ENCODE measurements at places on chromosomes 3 and 15.

GRCh38 chr3:15623535-15624440, 22.2 kb downstream of the BTD start:
- DNase-seq: no peak

GRCh38 chr15:54960266-54960665, 236.5 kb downstream of the RSL24D1 start:
- no peak for DNase-seq

DNA sequence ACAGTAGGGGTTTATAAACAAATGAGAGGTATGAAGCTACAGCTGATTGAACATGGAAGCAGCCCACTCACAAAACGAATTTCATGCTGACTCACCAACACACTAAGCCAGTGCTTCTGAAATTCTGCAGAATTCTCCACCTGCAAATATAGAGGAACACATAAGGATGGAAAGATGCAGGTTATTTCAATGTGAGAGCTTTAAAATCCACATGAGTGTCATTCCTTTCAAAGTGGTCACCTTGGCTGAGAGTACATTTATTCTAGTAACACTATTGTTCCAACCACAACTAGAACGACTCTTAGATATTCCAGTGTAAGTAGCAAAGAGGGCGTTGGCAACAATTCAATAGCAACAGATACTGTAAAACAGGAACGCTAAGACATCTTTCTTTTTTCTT, 189.9 kb upstream of the TSC22D2 start:
- no peak for DNase-seq

- DNase-seq: no peak
Measured at GRCh38 chr3:179972881-179973423, 63.8 kb downstream of the PEX5L start.

DNA sequence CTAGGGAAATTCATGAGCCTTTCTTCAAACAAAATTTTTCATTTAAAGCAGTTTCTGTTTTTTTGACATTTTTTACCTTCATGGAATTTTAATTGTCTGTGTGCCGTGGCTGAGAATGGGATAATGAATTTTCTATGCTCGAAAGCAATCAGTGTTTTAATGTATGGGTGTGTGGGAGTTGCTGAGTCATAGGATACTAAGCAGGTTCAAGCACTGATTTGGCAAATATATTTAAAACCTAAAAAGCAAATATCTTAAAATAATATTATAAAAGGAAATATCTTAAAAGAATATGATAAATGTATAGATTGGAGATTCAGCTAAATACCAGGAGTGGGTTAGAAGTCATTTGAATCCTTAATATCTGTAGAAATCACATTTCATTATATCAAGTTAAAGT, 173.6 kb upstream of the LRRFIP2 start:
- no peak for DNase-seq

- no peak for DNase-seq
Measured at GRCh38 chr3:160369784-160370183, 29.2 kb downstream of the IFT80 start.

DNA sequence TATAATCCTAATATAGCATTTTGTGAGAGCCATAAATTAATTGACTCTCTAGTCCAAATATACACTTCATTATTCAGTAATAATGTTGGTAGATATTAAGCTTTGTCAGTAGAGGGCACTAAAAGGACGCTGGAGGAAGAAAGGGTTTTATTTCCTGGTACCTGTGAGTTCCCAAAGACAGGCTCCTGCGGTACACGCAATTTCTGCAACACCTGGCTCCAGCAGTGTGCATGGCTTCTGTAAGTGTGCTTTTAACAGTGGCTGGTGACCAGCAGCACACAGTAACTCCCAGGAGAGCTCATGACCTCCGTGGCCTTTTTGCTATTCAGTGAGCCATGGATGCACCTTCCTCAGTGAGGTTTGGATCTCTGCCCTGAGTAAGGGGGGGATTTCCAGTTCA, 338.3 kb upstream of the ZNF385D start:
- no peak for DNase-seq

DNA sequence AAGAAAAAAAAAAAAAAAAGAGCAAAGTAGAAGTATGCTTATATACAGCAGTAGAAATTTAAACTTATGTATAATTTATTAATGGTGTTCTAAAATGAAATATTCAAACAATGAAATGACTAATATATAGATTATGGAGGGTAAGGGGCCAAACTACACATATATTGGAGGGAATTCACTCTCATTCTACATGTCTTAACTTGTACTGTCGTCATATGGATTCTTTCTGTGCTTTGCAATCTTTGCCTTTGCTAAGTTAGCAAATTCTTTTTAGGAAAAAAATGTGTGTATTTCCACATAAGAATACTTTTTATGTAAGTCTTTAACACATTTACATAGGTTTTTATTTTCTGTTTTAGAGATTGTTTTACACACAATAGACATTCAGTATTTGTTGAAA, 118.9 kb upstream of the MBNL1 start:
- DNase-seq: no peak

DNA sequence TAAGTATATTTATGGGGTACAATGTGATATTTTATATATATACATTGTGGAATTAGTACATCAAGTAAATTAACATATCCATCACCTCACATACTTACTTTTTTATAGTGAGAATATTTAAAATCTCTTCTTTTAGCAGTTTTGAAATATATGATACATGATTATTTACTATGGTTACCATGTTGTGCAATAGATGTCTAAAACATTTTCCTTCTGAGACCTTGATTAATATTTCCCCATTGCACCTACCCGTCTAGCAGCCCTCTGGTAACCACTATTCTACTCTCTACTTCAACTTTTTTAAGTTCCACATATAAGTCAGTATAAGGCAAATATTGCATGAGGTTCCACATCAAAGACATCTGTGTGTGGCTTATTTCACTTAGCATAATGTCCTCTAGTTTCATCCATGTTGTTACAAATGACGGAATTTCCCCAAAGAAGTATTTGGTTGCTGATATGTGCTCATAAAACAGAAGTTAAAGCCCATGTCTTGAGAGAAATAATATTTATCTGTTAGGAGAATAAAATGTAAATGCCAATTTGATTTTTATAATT, 29.6 kb upstream of the NFKBIZ start:
- no peak for DNase-seq

GRCh38 chr3:2133146-2133545, 34.5 kb downstream of the CNTN4 start:
- DNase-seq: no peak

GRCh38 chr15:80404761-80405553, 775 bp downstream of the ARNT2 start:
- no peak for DNase-seq

DNA sequence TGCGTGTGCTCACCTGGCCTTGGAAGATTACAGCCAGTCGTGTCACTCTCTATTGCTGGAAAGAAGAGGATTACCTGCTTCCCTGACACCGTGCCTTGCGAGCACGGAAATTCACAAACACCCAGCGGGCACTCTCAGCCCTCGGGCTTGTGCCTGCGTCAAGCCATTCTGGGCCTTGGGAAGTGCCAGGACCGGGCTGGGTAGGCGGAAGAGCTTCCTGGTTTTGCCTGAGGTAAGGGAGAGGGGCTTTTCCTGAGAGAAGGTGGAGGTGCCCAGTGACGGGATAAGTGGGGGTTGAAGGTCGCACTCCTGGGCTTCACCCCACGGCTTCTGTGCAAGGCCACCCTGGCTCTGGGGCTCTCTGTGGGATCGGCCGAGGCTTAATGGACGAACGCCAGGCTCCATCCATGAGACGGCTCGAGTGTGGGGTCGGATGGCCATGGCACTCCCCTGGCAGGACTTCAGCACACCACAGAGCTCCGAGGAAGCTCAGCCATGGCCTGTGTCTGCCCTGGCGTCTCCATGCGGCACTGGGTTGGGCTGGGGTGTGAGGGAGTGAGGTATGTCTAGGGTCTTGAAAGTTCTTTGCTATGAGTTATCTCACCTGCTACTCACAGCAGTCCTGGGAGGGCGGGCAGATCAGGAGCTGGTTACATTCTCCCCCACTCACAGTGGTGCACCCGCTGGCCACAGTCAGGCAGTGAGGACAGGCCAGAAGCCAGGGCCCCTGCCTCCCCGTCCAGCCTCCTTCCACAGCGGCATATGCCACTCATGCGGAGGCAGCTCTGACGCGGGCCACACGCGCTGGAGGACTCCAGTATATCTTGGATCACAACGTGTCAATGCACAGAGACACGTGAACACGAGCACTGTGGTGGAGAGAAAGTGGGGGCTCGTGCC, 209.0 kb downstream of the XXYLT1 start:
- DNase-seq: no peak

DNA sequence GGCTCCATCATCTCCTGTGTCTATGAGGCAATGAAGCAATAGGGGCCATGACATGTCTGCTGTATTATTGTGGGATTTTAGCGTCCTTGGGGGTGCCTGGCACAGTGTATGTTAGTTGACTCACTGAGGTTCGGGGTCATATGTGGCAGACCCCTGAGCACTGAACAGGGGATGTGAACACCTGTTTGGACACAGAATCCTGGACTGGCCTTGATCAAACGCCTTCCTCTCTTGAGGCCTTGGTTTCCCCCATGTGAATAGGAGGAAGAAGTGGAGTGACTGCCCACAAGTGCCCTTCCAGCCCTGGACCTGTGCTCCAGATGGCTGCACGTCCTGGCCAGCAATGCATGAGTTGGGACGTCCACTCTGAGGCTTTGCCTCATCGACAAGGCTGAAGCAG, 84.2 kb downstream of the HMG20A start:
- DNase-seq: no peak

DNA sequence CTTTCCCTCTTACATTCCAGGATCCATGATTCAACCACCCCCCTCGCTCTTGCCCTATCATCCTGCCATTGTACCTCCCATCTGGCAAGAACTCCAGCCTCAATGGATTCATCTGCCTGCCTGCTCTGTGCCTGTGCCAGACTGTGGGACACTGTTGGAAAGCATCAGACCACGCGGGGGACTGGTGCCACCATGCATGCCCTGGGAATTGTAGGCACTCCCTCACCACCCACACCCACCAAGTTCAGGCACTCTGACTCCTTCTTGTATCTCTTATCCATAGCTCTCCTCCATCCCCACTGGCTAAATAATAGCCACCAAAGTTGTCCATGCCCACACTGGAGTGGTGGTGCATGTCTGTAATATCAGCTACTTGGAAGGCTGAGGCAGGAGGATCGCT, 143.8 kb downstream of the TPRA1 start:
- no peak for DNase-seq
